ENCODE measurements at places on chromosomes 4 and X.

- no peak overlapping the region for H3K4me3 ChIP-seq
- no peaks in the 10 kb centered on the region for H3K27me3 ChIP-seq
- no peaks in the 10 kb centered on the region for H3K36me3 ChIP-seq
- DNase-seq = no peak
- H3K27ac ChIP-seq = no peak overlapping the region
- H3K4me1 ChIP-seq = no peaks in the 10 kb centered on the region
These were observed 21.4 kb downstream of the ZCCHC13 start for GRCh38 chrX:74325130-74326059.

GRCh38 chrX:18677161-18677869 is 5.4 kb upstream of the RS1 start:
- no peak overlapping the region for H3K4me3 ChIP-seq
- H3K27ac ChIP-seq = no peak overlapping the region
- H3K27me3 ChIP-seq = no peaks in the 10 kb centered on the region

DNA sequence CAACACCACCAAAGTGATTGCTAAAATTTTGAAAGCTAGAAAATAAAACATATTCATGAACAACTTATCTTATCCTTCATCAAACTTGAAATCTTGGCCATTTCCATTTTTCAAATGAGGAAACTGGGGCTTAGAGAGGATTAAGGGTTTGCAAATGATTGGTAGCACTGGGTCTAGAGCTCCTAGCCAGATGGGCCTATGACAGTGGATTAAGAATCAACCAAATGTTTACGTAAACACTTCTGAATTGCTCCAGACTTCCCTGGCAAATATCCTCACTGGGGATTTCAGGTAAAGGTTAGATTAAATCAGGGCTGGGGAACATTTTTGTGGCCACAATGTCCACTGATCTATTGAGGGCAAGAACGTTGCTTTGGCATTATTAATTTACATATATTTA is 241.2 kb downstream of the ANK2 start:
- H3K4me3 ChIP-seq = no peak overlapping the region
- H3K36me3 ChIP-seq = no peaks in the 10 kb centered on the region
- no peak overlapping the region for H3K27ac ChIP-seq

DNA sequence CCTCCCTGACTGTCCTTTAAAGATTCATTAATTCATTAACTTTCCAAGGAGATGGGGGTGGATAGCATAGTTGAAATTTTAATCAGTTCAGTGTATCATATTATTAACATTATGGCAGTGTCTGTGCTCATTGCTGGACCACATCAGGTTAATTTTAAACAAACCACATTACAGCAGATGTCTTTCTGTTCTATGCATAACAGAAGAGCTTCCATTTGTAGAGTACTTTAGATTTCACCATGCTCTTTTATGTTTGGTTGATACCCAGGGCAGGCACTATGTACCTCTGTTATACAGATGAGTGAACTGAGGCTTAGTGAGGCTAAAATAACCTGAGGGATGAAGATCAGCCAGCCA is 41.1 kb downstream of the AFF2 start:
- no peaks in the 10 kb centered on the region for H3K27me3 ChIP-seq
- H3K27ac ChIP-seq = no peak overlapping the region
- no peak for DNase-seq
- H3K4me3 ChIP-seq = no peak overlapping the region

GRCh38 chr4:7932287-7932686 is 7.4 kb downstream of the AFAP1 start:
- H3K27me3 ChIP-seq = peaks cover 95% of the 10 kb centered on the region
- H3K4me3 ChIP-seq = no peak overlapping the region
- H3K36me3 ChIP-seq = no peaks in the 10 kb centered on the region
- DNase-seq = no peak

- H3K27ac ChIP-seq = no peak overlapping the region
- H3K36me3 ChIP-seq = 0 out of 2 replicates have a peak, but pooled peaks cover 13% of the 10 kb centered on the region
- no peak overlapping the region for H3K4me3 ChIP-seq
- no peak for DNase-seq
- no peaks in the 10 kb centered on the region for H3K4me1 ChIP-seq
- H3K27me3 ChIP-seq = no peaks in the 10 kb centered on the region
These were observed 17.3 kb downstream of the PARM1 start for GRCh38 chr4:74950200-74950599.

GRCh38 chrX:56994375-56995270 is 718 bp downstream of the SPIN3 start:
- no peaks in the 10 kb centered on the region for H3K4me1 ChIP-seq
- no peak for DNase-seq
- H3K4me3 ChIP-seq = peak overlapping the region; percentile 54
- H3K27me3 ChIP-seq = no peaks in the 10 kb centered on the region

GRCh38 chrX:150486011-150486410 is 82.4 kb upstream of the MTM1 start:
- no peaks in the 10 kb centered on the region for H3K27me3 ChIP-seq
- peak; percentile 28 for DNase-seq
- no peak overlapping the region for H3K4me3 ChIP-seq

DNA sequence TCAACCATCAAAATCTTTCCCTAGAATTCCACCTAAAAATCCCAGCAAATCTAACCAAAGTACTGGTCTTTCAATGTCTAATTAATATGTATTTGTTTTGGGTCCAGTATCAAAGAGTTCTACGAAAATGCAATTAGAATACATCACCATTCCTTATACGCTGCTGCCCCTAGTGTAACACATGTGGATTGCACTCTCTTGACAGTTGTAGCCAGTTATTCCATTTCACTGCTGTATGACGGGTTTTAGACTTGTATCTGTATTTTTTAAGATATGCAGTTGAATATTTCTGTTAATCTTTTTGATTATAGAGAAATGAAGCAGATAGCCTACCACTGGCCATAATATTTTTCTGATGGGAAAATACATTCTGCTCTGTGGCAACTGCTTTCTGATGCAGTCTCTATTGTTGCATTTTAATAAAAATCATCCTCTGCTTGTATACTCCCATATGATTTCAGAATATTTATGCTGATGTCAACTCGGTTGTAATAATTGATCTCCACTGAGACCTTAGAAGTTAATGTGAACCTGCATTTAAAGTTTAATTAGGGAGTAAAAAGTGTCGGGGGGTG is 17.1 kb upstream of the PAGE2B start:
- peak; percentile 40 for DNase-seq
- no peaks in the 10 kb centered on the region for H3K4me1 ChIP-seq
- H3K4me3 ChIP-seq = no peak overlapping the region
- H3K36me3 ChIP-seq = no peaks in the 10 kb centered on the region
- no peak overlapping the region for H3K27ac ChIP-seq

DNA sequence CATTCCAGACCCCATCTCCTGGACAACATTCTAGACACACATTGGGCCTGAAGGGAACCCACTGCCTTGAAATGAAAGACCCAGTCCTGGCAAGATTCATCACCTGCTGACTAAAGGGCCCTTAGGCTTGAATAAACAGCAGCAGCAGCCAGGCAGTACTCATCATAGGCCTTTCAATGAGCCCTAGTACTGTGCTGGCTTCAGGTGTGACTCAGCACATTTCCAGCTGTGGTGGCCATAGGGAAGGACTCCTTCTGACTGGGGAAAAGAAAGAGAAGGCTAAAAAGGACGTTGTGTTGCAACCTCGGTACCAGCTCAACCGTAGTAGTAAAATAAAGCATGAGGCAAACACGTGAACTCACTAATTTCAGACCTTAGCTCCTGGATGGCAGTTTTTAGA is 344.0 kb downstream of the ACTRT1 start:
- H3K27me3 ChIP-seq = no peaks in the 10 kb centered on the region
- no peaks in the 10 kb centered on the region for H3K36me3 ChIP-seq
- no peak overlapping the region for H3K27ac ChIP-seq
- no peaks in the 10 kb centered on the region for H3K4me1 ChIP-seq
- no peak overlapping the region for H3K4me3 ChIP-seq

- H3K4me3 ChIP-seq = no peak overlapping the region
- H3K27ac ChIP-seq = no peak overlapping the region
- H3K27me3 ChIP-seq = no peaks in the 10 kb centered on the region
- H3K4me1 ChIP-seq = no peaks in the 10 kb centered on the region
- no peaks in the 10 kb centered on the region for H3K36me3 ChIP-seq
These were observed 51.1 kb downstream of the MAMLD1 start for GRCh38 chrX:150414228-150414627.

DNA sequence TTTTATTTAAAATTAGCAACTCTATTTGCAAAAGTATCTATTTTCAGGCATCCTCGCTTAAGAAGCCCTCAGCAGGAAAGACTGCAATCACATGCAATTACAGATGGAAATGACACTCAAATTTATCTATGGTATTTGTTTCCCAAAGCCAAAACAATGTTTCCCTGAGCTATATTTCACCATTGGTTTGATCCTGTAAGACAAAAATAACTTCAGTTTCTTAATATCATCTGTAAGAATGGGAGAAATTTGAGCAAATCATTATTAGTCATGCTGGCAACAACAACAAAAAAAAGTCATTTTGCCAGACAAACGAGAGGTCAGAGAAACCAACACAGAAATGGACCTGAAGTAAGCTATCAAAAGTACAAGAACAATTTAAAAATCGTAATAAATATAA is 204.1 kb downstream of the NR3C2 start:
- H3K27me3 ChIP-seq = no peaks in the 10 kb centered on the region
- no peak overlapping the region for H3K27ac ChIP-seq
- H3K4me3 ChIP-seq = no peak overlapping the region
- no peaks in the 10 kb centered on the region for H3K4me1 ChIP-seq

DNA sequence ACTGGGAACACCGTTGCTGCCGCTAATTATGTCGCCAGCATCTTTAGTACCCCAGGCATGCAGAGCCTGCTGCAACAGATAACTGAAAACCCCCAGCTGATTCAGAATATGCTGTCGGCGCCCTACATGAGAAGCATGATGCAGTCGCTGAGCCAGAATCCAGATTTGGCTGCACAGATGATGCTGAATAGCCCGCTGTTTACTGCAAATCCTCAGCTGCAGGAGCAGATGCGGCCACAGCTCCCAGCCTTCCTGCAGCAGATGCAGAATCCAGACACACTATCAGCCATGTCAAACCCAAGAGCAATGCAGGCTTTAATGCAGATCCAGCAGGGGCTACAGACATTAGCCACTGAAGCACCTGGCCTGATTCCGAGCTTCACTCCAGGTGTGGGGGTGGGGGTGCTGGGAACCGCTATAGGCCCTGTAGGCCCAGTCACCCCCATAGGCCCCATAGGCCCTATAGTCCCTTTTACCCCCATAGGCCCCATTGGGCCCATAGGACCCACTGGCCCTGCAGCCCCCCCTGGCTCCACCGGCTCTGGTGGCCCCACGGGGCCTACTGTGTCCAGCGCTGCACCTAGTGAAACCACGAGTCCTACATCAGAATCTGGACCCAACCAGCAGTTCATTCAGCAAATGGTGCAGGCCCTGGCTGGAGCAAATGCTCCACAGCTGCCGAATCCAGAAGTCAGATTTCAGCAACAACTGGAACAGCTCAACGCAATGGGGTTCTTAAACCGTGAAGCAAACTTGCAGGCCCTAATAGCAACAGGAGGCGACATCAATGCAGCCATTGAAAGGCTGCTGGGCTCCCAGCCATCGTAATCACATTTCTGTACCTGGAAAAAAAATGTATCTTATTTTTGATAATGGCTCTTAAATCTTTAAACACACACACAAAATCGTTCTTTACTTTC is 1.8 kb downstream of the UBQLN2 start:
- H3K27ac ChIP-seq = peak overlapping the region; percentile 89
- H3K27me3 ChIP-seq = no peaks in the 10 kb centered on the region
- DNase-seq = peak; percentile 9
- 0 out of 2 replicates have a peak, but pooled peaks cover 4% of the 10 kb centered on the region for H3K4me1 ChIP-seq

- no peaks in the 10 kb centered on the region for H3K36me3 ChIP-seq
- no peak overlapping the region for H3K27ac ChIP-seq
- H3K27me3 ChIP-seq = no peaks in the 10 kb centered on the region
These were observed 54.2 kb upstream of the GRID2 start for GRCh38 chr4:92249541-92249940.

GRCh38 chr4:53234669-53235068 is 131.2 kb downstream of the SCFD2 start:
- no peaks in the 10 kb centered on the region for H3K27me3 ChIP-seq
- no peak for DNase-seq
- no peaks in the 10 kb centered on the region for H3K36me3 ChIP-seq
- H3K4me3 ChIP-seq = no peak overlapping the region
- H3K27ac ChIP-seq = no peak overlapping the region

GRCh38 chr4:139814323-139815015 is 148.8 kb downstream of the MGST2 start:
- no peaks in the 10 kb centered on the region for H3K36me3 ChIP-seq
- H3K27ac ChIP-seq = no peak overlapping the region
- H3K4me3 ChIP-seq = no peak overlapping the region
- H3K27me3 ChIP-seq = no peaks in the 10 kb centered on the region
- no peak for DNase-seq

DNA sequence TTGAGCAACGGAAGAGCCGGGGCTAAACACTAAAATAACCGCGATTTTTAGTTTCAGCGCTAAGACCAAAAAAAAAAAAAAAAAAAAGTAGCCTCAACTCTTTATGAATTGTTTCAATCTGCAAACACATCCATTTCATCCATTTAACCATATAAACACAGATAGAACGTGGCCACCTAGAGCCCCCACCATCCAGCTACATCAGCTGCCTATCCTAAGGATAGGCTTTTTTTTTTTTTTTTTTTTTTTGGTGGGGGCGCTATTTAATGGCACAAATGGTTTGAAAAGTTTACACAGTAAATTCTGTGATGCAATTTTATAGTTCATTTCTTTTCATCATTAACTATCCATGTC is 492 bp upstream of the HDAC8 start:
- no peaks in the 10 kb centered on the region for H3K36me3 ChIP-seq
- no peaks in the 10 kb centered on the region for H3K4me1 ChIP-seq
- peak overlapping the region; percentile 99 for H3K4me3 ChIP-seq
- H3K27ac ChIP-seq = peak overlapping the region; percentile 61
- no peaks in the 10 kb centered on the region for H3K27me3 ChIP-seq
- DNase-seq = no peak

DNA sequence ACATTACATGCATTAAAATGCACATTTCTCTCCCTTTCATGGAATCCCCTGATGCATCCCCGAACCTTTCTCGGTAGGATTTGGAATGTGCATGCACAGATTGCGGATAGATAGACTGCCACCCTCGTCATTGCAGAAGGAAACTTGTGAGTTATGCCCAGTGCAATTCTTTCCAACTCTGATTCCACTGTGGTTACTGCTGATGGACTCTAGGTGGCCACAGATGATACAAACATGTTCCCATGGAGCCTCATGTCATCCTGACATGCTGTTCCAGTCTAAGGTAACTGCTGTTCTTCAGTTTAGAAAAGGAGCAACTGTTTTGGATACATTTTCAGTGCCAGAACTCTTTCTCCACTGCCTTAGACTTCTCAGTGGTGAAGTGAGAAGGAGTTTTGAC is 9.1 kb upstream of the VCX3B start:
- no peak for DNase-seq
- H3K4me3 ChIP-seq = no peak overlapping the region
- H3K27me3 ChIP-seq = no peaks in the 10 kb centered on the region
- no peak overlapping the region for H3K27ac ChIP-seq

GRCh38 chr4:2364654-2365053 is 53.8 kb downstream of the ZFYVE28 start:
- no peaks in the 10 kb centered on the region for H3K27me3 ChIP-seq
- H3K36me3 ChIP-seq = no peaks in the 10 kb centered on the region
- no peaks in the 10 kb centered on the region for H3K4me1 ChIP-seq

- H3K27me3 ChIP-seq = no peaks in the 10 kb centered on the region
- DNase-seq = no peak
- no peaks in the 10 kb centered on the region for H3K4me1 ChIP-seq
These were observed 94.6 kb upstream of the WDR44 start for GRCh38 chrX:118251271-118251670.

GRCh38 chr4:39889226-39889625 is 88.5 kb downstream of the PDS5A start:
- no peak overlapping the region for H3K27ac ChIP-seq
- peaks cover 3% of the 10 kb centered on the region for H3K36me3 ChIP-seq
- no peaks in the 10 kb centered on the region for H3K27me3 ChIP-seq

GRCh38 chr4:152062936-152063620 is 302.3 kb upstream of the GATB start:
- DNase-seq = no peak
- H3K4me1 ChIP-seq = no peaks in the 10 kb centered on the region
- no peak overlapping the region for H3K27ac ChIP-seq
- H3K36me3 ChIP-seq = no peaks in the 10 kb centered on the region
- no peak overlapping the region for H3K4me3 ChIP-seq
